Spleen (tissue), 13 donors: ENCODE measurements at places on chromosomes 1 and 21. TPM values are rescaled to one million over a fixed set of nuclear protein-coding genes. Genes with fewer than 3 reads are reported as not detected.

GRCh38 chr21:46253610-46254124, 25.1 kb upstream of the LSS start:
- no peaks in the 10 kb centered on the region for H3K27me3 ChIP-seq
- no peak overlapping the region for H3K4me3 ChIP-seq
- H3K27ac ChIP-seq = no peak overlapping the region
- DNase-seq = no peak
- peaks cover 76% of the 10 kb centered on the region for H3K36me3 ChIP-seq

DNA sequence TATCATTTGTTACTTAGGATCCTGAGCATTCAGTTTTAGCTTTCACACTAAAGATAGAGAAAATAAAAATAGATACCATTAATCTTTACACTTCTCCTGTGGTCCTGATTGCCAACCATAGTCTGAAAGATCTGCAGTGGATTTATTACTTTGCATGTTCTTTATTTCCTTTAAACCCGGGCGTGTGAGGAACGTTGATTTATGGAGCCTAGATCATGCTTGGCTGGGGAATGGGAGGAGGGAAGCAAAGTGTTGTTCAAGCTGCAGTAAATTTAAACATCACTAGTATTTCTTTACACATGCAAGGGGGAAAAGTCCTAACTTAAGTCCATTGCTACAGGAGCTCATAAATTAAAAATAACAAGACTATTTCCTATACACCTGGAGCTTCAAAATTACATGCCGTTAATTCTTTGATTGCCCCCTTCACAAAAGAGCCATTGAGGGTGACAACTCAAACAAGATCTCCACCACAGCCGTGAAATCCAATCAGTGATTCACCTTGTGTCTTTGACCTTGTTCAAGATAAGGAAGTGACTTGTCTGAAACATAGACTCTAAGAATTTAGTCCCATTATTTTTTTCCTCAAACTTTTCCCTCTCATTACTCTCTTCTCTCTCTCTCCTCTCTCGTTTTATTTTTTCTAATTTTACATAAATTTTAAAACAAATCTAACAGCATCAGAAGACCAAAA, 282.7 kb downstream of the KIF26B start:
- no peak overlapping the region for H3K27ac ChIP-seq
- no peaks in the 10 kb centered on the region for H3K4me1 ChIP-seq
- H3K4me3 ChIP-seq = no peak overlapping the region
- H3K27me3 ChIP-seq = no peaks in the 10 kb centered on the region
- DNase-seq = no peak

GRCh38 chr1:107548276-107548675, 407.4 kb downstream of the NTNG1 start:
- no peaks in the 10 kb centered on the region for H3K4me1 ChIP-seq
- no peaks in the 10 kb centered on the region for H3K27me3 ChIP-seq
- DNase-seq = no peak
- H3K4me3 ChIP-seq = no peak overlapping the region
- no peak overlapping the region for H3K27ac ChIP-seq

OR6K3 gene
- polyA plus RNA-seq = not detected

KCNJ9 gene
- polyA plus RNA-seq = not detected
